ENCODE measurements at places on chromosomes 11 and 22. TPM values are rescaled to one million over a fixed set of nuclear protein-coding genes. Genes with fewer than 3 reads are reported as not detected.
A peak's percentile ranks its signal among the peaks of the same experiment; 100 is the strongest.

- no peak for DNase-seq
Observed at GRCh38 chr11:34613552-34614056, 7.3 kb upstream of the EHF start.

DNA sequence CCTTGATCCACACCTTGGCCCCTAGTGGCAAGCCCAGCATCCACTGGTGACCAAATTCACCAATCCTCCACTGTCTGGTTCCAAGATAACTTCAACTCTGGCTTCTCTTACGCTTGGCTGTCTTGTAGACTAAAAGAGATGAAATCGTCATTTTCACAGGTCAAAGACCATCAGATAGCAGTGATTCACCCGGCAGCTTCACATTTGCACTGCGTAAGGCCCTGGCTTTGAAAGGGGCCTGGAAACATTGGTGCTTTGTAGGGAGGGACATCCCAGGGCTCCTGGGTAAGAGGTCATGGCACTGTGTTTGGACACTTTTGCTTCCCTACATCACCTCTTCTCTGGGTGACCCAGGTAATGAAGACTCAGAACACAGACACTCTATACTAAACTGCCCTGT lies 30.1 kb upstream of the FADD start:
- no peak for DNase-seq

- no peak for DNase-seq
Observed at GRCh38 chr22:19940536-19941364, 822 bp upstream of the COMT start.

DNA sequence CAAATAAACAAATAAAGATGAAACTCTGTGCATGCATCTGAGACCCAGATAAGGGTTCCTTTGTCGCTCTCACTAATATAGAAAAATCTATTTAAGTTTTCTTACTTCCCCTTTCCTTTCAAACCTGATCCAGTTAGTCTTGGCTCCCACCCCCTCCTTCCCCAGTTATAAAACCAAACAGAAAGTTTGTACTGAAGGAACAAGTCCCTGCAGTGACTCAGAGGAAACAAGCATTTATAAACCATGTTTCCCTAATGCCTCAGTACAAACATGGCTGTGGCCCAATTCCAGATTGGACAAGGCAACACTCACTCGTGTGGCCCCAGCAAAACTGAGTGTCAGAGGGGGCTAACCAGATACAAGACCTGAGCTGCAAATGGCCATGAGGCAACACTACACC lies 65.5 kb upstream of the ARHGAP20 start:
- peak; percentile 24 for DNase-seq

The OR51I2 gene
- not detected for total RNA-seq

- DNase-seq = no peak
Observed at GRCh38 chr11:26976389-26976788, 17.5 kb upstream of the FIBIN start.

The OR2D2 gene
- not detected for total RNA-seq

The DLG2 gene
- 5.4 TPM for total RNA-seq

Data from transverse colon (tissue), 4 donors.